Thymus (tissue), 14 donors: ENCODE measurements at places on chromosomes 4 and X.

DNA sequence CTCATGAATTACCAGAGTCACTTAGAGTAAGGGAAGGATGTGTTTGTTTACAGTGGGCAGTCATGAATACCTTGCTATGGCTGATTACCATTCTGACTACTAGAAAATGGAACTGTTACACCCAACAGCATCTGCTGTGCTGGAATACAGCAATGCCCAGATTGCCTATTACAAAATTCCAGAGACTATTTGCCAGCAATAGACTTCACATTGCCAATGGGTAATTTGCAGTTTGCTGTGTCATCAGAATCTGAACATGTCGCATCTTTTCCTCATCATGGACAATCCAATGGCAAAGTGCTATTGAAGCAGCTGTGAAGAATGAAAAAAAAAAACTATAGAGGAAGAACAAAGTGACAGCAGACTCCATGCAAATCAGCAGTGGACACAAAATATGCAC, 356.6 kb downstream of the CXXC4 start:
- no peak for DNase-seq

- DNase-seq = no peak
These were observed 37.7 kb downstream of the APOO start for GRCh38 chrX:23870041-23870440.

GRCh38 chrX:110114260-110114776, 111.4 kb downstream of the TMEM164 start:
- no peak for DNase-seq

- DNase-seq = no peak
These were observed 94.4 kb downstream of the NWD2 start for GRCh38 chr4:37338972-37339371.

- no peak for DNase-seq
These were observed 53.2 kb upstream of the ATXN3L start for GRCh38 chrX:13373027-13373426.

DNA sequence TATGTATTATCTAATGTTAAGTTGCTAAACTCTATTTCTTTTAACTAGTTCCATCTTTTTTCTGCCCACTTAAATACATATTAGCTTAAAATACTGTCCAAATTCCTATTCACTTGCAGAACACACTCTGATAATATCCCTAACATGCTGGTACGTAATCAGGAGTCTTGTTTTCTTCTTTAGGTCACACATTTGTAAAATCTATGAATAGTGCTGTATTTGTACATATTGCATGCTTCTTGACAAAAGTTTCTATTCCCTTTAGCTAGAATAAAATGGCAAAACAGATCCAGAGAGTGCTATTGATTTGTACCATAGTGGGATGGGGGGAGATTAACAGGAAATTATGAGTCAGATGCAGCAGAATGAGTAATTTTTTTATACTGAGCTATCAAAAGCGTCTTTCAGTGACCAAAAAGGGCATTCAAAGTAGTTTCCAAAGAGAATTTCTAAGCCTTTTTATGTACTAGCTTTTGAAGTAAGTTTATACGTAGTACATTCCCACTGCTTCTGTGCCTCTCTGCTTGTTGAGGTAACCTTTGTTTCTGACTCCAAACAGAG, 126.5 kb downstream of the PTPN13 start:
- no peak for DNase-seq

DNA sequence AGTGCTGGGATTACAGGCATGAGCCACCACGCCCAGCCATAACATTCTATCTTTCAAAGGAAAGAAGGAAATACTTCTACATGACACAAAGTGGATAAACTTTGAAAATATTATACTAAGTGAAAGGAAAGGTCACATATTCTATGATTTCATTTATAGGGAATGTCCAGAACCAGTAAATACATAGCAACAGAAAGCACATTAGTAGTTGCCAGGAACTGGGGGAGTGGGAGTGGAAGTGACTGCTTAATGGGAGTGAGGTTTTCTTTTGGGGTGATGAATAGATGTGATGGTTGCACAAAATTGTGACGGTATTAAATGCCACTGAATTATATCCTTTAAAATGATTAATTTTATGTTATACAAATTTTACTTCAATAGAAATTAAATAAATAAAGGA, 95.7 kb upstream of the IL15 start:
- no peak for DNase-seq

DNA sequence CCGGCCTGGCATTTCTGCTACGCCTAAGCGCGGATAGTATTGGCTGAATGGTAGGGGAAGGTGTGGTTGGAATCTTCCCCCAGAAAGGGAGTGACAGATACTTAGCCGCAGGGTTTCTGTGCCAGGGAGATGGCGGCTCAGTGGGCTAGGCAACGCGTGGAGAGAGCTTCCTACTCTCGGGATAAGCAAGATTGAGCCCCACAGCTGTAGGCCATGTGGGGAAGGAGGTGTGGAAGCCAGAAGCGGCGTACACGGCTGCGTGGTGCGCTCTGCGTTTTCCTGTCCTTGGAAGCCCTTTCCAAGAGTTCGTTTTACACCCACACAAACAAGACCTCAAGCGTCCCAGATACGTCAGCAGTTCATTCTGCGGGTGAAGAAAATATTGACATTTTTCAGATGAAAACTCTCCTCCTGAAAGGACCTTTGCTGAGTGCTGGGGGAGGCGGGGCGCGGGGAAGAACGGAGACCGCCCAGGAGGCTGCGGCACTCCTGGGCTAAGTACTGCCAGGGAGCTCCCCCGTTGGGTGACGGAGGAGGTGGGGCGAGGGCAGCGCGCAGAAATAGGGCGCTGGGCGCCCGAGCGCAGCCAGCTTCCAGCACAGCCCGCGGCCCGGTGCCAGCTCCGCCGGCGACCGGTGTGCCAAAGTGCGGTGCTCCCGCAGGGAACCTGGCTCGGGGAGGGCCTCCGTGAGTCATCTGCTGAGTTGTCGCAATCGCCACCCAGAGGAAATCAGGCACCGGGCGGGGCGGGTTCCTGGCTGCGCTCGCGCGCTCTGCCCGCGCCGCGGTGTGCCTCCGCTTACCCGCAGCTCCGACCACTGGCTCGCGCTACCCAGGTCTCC, at the start of gene GPAT3:
Gene GPAT3 (plus strand): TSS at position 589 of the 842 bp plus-strand sequence. CDS start 515 bp downstream, outside the sequence.
- no peak for DNase-seq

- no peak for DNase-seq
These were observed 20.6 kb upstream of the KIAA0232 start for GRCh38 chr4:6761649-6762615.

DNA sequence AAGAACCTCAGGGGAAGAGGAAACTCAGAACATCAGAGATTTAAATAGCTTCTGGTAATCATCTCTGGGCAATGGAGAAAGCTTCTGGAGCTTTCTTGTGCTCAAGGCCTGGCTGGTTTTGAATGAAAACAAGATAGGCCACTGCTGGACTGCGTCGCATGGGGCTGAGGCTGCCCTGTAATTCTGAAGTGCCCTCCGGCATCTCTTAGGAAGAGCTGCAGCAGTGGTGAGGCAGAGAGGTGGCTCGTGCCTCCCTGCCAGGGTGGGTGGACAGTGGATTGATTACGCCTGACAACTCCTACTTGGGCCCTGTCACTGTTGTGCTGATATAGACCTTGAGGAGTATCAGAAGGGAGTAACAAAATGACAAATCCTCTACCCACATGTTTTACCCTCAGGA, 279.7 kb downstream of the NR3C2 start:
- no peak for DNase-seq

DNA sequence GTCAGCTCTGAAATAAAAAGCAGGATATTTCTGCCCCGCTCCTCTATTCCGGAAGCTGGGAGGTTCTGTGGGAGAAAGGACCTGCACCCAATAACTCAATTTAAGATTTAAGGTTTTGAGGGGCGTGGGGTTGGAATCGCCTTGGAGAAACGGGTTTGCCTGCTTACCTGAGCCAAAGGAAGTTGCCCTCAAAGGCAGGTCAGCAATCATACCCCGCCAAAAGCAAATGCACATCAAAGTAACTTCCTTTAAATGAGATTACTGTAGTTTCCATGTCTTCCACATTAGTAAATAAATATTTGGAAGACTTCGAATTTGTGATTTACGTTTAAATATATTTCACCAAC, 978 bp upstream of the HS3ST1 start:
- no peak for DNase-seq

- no peak for DNase-seq
These were observed 230.9 kb downstream of the SOWAHB start for GRCh38 chr4:76666944-76667532.

GRCh38 chr4:147984065-147984777, 252.3 kb downstream of the ARHGAP10 start:
- peak; percentile 13 for DNase-seq

GRCh38 chr4:110867251-110867960, 244.5 kb upstream of the PITX2 start:
- DNase-seq = no peak
